ENCODE measurements at places on chromosomes 5 and 9. TPM values are rescaled to one million over a fixed set of nuclear protein-coding genes. Genes with fewer than 3 reads are reported as not detected.

Gene SLCO6A1
- not detected for total RNA-seq

Gene NUTM2G
- total RNA-seq = not detected

Gene KCNT1
- not detected for total RNA-seq

Gene SPINK7
- not detected for total RNA-seq

Gene SCGB3A2
- total RNA-seq = not detected

Gene PAEP
- total RNA-seq = not detected

Gene MZB1
- not detected for total RNA-seq

Gene KIF12
- total RNA-seq = 0.12 TPM

Gene PIP5K1B
- not detected for total RNA-seq

Gene HSPB3
- total RNA-seq = 4.9 TPM

Gene AK8
- total RNA-seq = not detected

Gene NOXA1
- not detected for total RNA-seq

Gene PCDHGA12
- total RNA-seq = 0.39 TPM

Gene IL12B
- not detected for total RNA-seq

Gene SLC36A2
- total RNA-seq = not detected

Gene C7
- 0.84 TPM for total RNA-seq

Gene C9orf50
- total RNA-seq = 0.10 TPM

Gene DIPK1B
- 1.5 TPM for total RNA-seq

Gene LYSMD3
- 13.2 TPM for total RNA-seq

Gene HAPLN1
- 0.20 TPM for total RNA-seq

Gene SPATA31D4
- total RNA-seq = not detected

Gene TAF11L3
- total RNA-seq = not detected

Gene PLK2
- total RNA-seq = 1,040 TPM

Gene ERP44
- 42.4 TPM for total RNA-seq

Gene PCDHGC5
- total RNA-seq = 2.0 TPM

Gene DMGDH
- not detected for total RNA-seq

Gene ADGRD2
- not detected for total RNA-seq

Gene GRK6
- 20.2 TPM for total RNA-seq

Gene TOPORS
- 33.7 TPM for total RNA-seq

Gene TAF11L2
- total RNA-seq = not detected

Gene F12
- 1.7 TPM for total RNA-seq

Gene HMGCR
- 68.4 TPM for total RNA-seq

Gene NMUR2
- not detected for total RNA-seq

Gene IL7R
- 20.4 TPM for total RNA-seq

Gene LCP2
- total RNA-seq = 0.69 TPM

Gene SPEF2
- total RNA-seq = 2.4 TPM

Gene PIP5KL1
- total RNA-seq = 1.6 TPM

Gene CCNJL
- total RNA-seq = 7.3 TPM

Gene F2RL2
- 4.9 TPM for total RNA-seq

Gene ST8SIA4
- total RNA-seq = 0.10 TPM

Gene CDH18
- total RNA-seq = 1.9 TPM

Gene DDX4
- total RNA-seq = not detected

Gene FGF18
- total RNA-seq = not detected

Gene IL9
- not detected for total RNA-seq

Gene ECSCR
- 1.5 TPM for total RNA-seq

Gene SPATA6L
- total RNA-seq = 0.69 TPM

Gene SLC46A2
- not detected for total RNA-seq

Gene TMOD1
- 2.4 TPM for total RNA-seq

Gene ARID3C
- not detected for total RNA-seq

Gene FUT7
- not detected for total RNA-seq

Gene UQCRQ
- total RNA-seq = 231 TPM

Gene C5orf34
- 12.6 TPM for total RNA-seq

Gene LSM11
- total RNA-seq = 5.1 TPM

Gene RALGPS1
- 3.6 TPM for total RNA-seq
